Stimulated activated CD4-positive, alpha-beta T cell treated with anti-CD3 and anti-CD28 coated beads, Interleukin-1b, Interleukin-23, amount 100 ng/mL, for 1 hour (primary cell): ENCODE measurements at places on chromosomes 1 and 21.

- no peak for DNase-seq
These were observed 42.3 kb downstream of the COL24A1 start for GRCh38 chr1:86114236-86114635.

DNA sequence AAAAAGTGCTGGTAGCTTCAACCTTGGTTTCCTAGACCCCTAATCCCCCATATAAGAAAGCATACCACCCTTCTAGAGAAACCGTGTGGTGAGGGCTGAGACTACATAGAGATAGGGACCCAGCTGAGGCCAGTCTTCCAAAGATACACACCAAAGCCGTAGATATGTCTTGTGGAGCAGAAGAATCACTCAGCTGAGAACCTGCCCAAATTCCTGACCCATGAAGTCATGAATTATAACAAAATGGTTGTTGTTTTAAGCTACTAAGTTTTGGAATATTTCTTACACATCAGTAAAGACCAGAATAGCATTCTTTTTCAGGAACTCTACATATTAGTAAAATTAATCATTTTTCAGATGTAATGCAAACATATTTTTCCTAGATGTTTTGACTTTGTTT, 3.3 kb upstream of the SNRPE start:
- no peak for DNase-seq

GRCh38 chr1:14969006-14969405, 184.5 kb upstream of the TMEM51 start:
- DNase-seq = no peak

DNA sequence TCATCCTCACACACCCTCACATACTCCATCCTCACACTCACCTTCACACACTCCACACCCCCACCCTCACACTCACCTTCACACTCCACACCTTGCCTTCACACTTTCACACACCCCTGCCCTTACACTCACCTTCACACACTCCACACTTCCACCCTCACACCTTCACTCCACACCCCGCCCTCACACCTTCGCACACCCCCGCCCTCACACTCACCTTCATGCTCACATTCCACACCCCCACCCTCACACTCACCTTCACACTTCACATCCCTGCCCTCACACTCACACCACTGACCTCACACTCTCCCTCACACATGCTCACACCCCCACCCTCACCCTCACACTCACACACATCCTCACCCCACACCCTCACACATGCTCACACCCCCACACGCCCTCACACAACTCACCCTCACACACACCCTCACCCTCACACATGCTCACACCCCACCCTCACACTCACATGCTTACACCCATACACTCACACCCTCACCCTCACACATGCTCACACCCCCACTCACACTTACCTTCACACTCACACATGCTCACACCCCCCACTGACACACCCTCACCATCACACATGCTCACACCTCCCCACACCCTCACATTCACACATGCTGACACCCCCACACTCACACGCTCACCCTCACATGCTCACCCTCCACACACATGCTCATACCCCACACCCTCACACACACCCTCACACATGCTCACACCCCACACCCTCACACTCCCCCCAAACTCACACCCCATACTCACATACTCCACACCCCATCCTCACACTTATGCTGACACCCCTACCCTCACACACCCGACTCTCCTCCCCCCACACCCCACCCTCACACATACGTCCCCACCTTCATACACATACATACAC, 44.5 kb upstream of the EDN2 start:
- DNase-seq = no peak

GRCh38 chr1:178146436-178146835, 52.5 kb downstream of the RASAL2 start:
- no peak for DNase-seq

DNA sequence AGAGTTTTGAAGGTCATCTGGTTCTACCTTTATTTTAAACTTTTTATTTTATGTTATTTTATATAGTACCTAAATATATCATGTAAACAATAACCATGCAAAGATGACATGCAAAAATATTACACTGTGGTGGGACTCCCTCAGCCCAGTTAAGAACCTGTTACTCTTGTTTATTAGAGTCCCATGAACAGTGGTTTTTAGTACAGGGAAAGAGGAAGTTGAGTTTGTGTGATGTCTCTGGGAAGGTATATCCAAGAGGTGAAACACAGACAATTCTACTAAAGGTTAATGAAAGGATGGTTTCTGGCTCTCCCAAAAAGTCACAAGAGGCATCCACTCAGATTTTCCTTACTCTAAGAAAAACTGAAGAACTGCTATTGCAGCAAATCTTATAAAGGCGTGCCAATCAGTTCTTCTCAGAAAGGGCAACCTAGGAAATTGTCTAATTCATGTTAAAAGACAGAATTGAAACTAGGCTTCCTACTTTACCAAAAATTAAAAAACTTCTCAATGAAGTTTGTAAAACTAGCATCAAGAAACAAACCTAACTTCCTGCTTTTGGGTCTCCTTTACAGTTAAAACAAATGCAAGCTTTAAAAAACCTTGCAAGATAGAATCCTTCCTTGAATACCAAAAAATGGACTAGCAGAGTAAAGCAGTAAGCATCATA, 19.9 kb downstream of the GFI1 start:
- no peak for DNase-seq
